Cerebellum (tissue), 4 donors: ENCODE measurements at places on chromosomes 2 and 18.

DNA sequence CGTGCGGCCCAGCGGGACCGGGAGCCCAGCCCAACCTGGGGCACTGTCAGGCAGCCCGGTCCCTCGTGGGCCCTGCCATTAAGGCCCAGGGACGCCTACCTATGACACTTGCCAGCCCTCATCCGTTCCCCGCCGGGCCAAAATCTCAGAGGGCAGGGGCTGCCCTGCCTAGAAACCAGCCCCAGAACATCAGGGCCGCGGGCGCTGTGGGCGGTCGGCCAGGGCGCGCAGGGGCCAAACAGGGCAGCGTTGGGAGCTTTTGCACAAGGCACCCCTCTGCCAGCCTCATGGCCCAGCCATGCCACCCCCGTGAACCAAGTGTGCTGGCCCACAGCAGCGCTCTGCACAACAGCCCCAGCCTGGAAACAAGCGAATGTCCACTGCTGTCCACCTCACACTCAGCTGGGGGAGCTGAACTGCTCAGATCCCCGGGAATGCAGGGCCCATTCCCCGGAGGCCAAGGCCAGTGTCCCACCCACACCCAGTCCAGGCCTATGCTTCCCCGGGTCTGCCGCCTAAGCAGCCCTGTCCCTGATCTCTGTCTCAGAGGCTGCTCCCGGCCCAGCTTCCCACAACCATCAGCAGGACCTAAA is 3.5 kb upstream of the NEURL3 start:
- no peak for DNase-seq

GRCh38 chr2:217218269-217219163 is 358.7 kb upstream of the TNP1 start:
- no peak for DNase-seq

DNA sequence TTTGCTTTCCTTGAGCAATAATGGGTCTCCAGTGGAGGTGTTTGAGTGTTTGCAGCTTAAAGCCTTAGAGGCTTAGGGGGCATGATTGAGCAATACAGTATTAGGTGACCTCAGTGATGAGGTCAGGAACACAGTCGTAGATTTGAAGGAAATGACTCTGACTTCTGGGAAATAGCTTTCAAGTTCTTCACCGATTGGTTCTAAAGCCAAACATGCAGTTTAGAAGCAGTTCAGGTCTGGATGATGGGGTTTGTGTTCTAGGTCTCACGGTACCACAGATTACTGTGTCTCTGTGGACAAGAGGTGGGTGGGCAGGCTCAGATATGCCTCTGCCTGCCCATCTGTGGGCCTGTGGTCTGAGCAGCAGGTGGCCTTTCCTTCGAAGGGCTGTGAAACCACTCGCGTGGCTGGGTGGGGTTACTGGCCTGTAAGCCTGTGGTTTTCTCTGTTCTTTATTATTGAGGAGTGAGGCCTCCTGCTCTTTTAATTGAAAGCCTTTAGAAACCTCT is 7.8 kb downstream of the MTHFD2 start:
- no peak for DNase-seq

GRCh38 chr2:74756356-74756890 is 77.5 kb upstream of the HK2 start:
- no peak for DNase-seq

- no peak for DNase-seq
Observed at GRCh38 chr2:25032094-25032493, 9.8 kb upstream of the EFR3B start.
